ENCODE measurements at places on chromosomes 6 and 20. TPM values are rescaled to one million over a fixed set of nuclear protein-coding genes. Genes with fewer than 3 reads are reported as not detected.

The KHDC1L gene
- total RNA-seq, result not detected

The TCFL5 gene
- total RNA-seq, result 10.6 TPM

The DUSP15 gene
- not detected for total RNA-seq

The TRIM40 gene
- not detected for total RNA-seq

The BANF2 gene
- total RNA-seq, result not detected

The FRMD1 gene
- not detected for total RNA-seq

GRCh38 chr6:39753725-39754045 lies 28.5 kb upstream of the KIF6 start:
- DNase-seq, result no peak

GRCh38 chr6:150343434-150343833 lies 25.4 kb upstream of the IYD start:
- DNase-seq, result no peak

GRCh38 chr6:77548190-77548589 lies 84.9 kb upstream of the HTR1B start:
- DNase-seq, result no peak

- DNase-seq, result no peak
These were observed 46.4 kb downstream of the CLVS2 start for GRCh38 chr6:123042401-123042800.

GRCh38 chr20:53866794-53867740 lies 203.3 kb downstream of the BCAS1 start:
- DNase-seq, result no peak

DNA sequence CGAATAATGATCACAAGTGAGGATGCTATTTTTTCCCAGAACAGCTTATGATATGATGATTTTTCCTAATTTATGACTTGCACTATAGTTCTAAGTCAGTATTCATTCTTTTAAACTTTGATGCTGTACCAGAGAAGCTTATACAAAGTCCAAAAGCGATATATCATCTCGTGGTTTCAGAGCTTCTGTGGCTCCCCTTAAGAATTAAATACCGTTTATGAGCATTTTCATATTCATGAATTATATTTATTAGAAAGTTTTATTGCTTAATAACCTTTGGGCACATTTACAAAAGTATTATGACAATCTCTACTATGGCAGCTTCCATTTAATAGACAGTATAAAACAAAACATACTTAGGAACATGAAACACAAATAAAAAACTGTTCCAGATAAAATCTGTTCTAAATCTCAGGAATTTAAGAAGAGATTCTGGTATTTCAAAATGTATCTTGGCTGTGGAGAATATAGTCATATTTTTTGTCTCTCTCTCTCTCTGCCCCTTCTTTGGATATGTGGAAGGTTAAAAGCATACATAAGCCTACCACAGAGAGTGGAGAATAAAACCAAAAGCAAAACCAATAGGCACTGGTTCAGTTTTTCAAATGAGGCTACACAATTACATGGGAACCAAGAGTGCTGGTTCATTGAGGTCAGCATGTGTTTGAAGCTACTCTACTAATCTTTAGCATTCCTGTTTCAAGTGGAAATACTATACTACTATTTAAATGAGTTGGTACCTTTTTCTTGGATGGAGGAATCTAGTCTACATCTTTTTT lies 884.5 kb upstream of the GJE1 start:
- no peak for DNase-seq

Data from pulmonary artery endothelial cell (primary cell).